ENCODE measurements at places on chromosomes 5 and 9. TPM values are rescaled to one million over a fixed set of nuclear protein-coding genes. Genes with fewer than 3 reads are reported as not detected.

The PCDHGA11 gene
- total RNA-seq, result 7.1 TPM

The COL27A1 gene
- 54.3 TPM for total RNA-seq

The NR4A3 gene
- total RNA-seq, result 12.8 TPM

The RPS14 gene
- total RNA-seq, result 1,480 TPM

The ROR2 gene
- total RNA-seq, result 5.8 TPM

The NINJ1 gene
- total RNA-seq, result 80.3 TPM

The SCGB3A2 gene
- not detected for total RNA-seq

The WDR38 gene
- total RNA-seq, result not detected

The CETN3 gene
- 16.9 TPM for total RNA-seq

The SPINK6 gene
- not detected for total RNA-seq

The SHC3 gene
- 1.1 TPM for total RNA-seq

The ZNF658 gene
- 4.2 TPM for total RNA-seq

The CAMLG gene
- 33.1 TPM for total RNA-seq

The SARDH gene
- total RNA-seq, result 0.84 TPM

Data from aorta (tissue), 5 donors.